ENCODE measurements at places on chromosomes 7 and 10. TPM values are rescaled to one million over a fixed set of nuclear protein-coding genes. Genes with fewer than 3 reads are reported as not detected.

DNA sequence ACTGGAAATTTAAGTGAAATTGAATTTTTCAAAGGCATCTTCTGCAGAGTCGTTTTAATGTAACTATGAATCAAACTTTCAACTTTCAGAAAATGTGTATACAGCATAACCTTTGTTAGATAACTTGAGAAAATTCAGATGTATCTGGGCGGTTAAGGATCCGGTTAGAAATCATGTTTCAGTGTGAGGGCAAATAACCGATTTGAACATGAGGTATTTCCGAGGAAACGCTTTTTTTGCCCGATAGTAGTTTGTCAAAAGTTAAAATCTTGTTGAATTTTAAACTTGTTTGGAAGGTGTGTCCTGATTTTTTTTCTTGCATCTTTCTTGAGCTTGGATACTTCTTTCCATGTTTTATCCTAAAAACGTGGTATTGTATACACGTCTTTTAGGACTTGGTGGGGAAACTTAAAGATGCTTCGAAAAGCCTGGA is 1.3 kb upstream of the BMI1 start:
- no peak for DNase-seq

GRCh38 chr7:132956556-132956955 is 125.3 kb downstream of the CHCHD3 start:
- DNase-seq, result no peak

GRCh38 chr7:79063019-79063698 is 390.3 kb downstream of the MAGI2 start:
- no peak for DNase-seq

DNA sequence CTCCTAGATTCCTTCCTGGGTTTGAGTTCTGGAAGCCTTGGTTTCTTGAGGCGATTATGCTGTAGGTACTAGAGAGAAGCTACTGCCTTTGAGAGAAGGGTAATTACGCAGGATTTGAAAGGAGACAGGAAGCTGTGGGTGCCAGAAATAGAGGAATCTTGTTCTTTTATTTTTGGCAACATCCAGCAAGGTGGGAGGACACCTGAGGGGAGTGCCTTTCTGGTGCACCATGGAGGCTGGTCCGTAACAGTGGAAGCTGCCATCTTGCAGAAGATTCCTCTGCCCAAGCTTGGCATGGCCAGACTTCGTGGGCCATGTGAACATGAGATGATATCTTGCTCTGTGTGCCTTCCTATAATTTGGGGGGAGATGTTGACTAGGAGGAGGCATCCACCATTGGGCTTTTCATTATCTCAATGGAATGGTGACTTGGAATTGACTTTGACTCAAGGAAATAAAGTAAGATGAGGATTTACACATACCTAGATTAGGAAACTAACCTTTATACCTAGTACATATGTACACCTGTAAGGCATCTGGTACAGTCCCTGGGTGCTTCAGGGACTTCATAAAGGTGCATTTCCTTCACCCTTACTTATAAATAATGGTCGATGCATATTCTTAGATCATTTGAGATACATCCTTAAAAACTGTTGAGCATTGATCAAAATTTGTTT is 98.2 kb downstream of the PFKFB3 start:
- DNase-seq, result no peak

Gene MLLT10
- total RNA-seq, result 7.9 TPM

Gene PPP1R3A
- not detected for total RNA-seq

- no peak for DNase-seq
These were observed 22.1 kb downstream of the STAMBPL1 start for GRCh38 chr10:88901984-88902789.

- DNase-seq, result peak; percentile 94
These were observed 15.8 kb upstream of the CAMK1D start for GRCh38 chr10:12333380-12334185.

Measured in H4 (cell line).